ENCODE measurements at places on chromosomes 5 and 9.
A peak's percentile ranks its signal among the peaks of the same experiment; 100 is the strongest.

DNA sequence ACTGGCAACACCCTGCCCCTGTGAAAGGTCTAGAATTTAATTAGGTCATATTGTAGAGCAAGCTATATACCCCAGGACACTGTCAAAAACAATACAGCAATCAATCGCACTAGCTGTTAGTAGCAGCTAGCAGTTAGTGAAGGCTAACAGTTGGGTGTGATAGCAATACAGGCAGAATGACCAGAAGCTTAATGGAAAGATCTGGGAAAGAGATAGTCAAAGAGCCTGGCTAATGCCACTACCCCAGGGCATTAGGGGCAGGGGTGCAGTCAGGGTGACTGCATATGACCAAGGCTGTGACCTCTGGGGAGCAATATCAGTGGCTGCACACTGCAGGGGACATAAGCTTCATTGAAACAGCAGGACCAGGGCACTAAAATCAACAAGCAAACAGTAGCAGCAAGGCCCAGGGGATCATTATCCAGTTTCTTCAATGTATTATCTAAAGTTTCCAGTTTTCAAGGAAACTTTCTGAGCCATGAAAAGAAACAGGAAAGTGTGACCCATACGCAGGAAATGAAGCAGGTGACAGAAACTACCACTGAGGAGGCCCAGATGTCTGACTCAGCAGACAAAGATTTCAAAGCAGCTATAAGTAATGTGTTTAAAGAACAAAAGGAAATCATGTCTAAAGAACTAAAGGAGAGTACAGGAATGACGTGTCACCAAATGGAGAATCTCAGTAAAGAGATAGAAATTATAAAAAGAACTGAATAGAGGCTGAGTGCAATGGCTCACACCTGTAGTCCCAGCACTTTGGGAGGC, 82.4 kb downstream of the ZNF354C start:
- no peak for DNase-seq

DNA sequence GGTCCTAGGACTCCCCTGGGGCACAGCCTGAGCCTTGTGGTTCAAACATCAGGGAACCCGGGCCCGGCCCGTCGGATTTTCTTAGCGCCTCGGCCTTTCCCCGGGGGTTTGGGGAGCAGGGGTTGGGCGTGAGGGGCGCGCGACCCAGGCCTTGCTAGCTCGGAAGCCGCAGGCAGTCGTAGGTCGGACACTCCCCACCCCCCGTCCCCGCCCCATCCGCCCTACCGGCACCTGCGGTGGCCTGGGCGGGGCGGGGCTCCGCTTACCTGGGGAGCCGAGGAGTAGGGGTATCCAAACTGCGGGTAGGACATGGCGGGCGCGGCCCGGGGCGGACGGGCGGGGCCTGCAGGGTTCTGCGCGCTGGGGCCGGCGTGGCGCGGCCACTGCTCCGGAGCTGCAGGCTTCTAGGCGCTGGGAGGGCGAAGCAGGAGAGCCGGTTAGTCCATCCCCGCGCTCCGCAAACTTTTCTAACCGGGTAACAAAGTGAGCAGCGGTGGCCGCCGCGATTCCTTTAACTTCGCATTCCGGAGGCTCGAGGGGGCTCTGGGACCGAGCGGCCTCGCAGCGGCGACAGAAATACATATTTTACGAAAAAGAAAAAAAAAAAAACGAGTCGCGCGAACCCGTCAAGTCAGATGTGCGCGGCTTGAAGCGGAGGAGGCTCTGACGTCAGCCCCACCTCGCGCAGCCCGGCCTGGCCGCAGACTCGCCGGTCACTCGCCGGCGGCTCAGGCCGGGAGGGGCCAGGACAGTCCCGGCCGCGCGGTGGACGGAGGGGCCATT, at the start of gene IRX4:
TSS of gene IRX4 (minus strand) at position 589 of the 783 bp plus-strand sequence. CDS start at position 311, 278 bp downstream.
- peak; percentile 26 for DNase-seq

DNA sequence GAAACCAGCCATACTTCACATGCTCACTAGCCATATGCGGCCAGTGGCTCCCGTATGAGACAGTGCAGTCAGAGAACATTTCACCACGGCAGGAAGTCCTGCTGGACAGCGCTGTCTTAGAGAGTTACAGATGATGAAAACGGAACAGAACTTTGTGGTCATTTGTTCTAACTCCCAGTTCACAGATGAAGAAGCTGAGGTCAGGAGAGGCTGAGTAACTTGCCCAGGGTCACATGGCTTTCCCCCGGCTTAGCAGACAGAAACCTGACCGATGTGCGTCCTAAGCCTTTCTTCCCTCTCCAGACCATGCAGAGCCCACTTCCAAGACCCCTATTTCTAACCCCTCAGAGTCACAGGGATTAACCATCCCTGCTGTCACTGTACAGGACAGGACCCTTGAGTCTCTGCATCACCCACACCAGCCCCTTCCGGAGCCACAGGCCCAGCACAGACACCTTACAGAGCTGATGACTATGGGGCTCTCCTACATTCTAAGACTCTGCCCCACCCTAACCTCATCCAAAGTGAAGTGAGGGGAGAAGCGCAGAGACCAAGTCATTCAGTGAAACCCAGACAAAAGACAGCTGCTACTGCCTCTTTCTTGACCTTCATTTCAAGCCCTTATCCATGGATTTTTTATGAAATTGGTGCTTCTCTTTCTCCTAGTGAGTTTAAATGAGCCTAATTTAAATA, 86.9 kb downstream of the PTPN3 start:
- DNase-seq = no peak

DNA sequence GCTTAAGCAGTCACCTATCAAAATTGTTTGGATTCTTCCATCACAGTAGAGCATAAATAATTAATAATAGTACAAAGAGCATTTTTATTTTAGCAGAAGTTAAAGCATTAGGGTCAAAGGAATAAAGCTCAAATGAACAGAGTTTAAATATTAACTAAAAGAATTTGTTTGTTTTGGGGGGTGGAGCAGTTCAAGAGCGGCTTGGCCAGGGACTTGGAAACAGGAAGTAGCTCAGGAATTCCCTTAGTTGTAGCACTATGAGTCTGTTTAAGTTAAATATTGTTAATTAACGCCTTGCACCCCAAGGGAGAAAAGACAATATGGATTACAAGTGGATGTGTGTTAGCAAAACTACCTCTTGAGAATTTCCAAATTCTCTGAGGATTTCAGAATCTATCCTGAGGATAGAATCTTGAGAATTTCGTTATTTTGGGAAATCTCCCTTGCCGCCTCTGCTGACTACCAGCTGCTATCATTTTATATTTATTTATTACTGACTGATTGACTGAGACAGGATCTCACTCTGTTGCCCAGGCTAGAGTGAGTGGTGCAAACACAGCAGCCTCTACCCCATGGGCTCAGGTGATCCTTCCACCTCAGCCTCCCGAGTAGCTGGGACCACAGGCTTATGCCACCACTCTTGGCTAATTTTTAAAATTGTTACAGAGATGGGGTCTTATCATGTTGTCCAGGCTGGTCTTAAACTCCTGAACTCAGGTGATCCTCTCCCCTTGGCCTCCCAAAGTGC, 96.7 kb upstream of the CHD1 start:
- no peak for DNase-seq

DNA sequence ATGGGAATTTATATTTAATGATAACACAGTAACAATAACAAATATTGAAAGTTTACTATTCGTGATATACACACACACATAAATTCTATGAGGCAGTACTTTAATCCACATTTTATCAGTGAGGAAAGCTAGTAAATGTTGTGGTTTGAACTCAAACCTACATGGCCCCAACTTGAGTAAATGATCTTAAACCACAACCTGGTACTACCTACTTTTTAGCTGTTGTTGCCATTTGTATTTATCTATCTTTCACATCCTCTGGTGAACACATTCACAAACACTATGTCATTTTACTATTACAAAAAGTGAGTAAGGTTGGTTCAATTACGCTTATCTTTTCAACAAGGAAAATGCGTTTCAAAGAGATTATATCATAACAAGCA, 186.1 kb downstream of the SMC2 start:
- DNase-seq = no peak

DNA sequence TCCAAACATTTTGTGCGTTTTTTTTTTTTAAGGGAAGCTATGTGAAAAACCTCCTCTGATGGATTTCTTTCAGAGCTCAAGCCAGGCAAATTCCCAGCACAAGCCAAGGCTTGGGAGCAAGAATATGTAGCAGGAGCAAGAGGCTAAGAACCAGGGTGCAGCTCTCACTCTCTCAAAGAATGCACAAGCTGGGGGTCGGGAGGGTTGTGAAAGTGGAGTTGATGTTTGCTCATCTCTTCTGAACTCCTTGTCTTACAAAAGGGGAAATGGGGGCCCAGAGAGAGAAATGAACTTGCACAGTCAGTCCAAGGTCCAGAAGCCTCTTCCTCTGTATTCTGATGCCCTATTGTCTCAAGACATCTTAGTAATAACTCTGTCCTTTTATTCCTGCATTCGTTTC, 7.7 kb upstream of the TRAF1 start:
- no peak for DNase-seq

DNA sequence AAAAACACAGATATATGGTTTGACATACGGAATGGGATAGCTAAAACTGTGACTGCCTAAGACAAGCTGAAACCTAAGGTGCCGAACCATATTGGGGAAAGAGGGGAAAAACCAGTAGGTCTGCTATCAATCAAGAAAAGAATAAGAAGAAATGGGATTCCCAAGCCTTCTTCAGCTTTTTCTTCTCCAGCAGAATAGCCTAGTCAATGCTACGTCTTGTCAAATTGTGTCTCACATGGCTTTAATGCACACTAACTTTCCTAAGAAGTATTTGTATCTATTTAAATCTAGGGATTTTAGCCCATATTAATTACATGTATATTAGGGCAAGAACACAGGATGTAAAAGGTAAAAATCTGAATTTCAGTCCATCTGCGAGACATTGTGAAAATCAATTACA, 797 bp upstream of the FBXO38 start:
- no peak for DNase-seq

- no peak for DNase-seq
These were observed 316.4 kb downstream of the NR3C1 start for GRCh38 chr5:143086908-143087637.

All from NCI-H2171 (cell line).